ENCODE measurements at places on chromosomes 1 and 21.

- no peak for DNase-seq
These were observed 13.2 kb downstream of the PSMD4 start for GRCh38 chr1:151267760-151268159.

- no peak for DNase-seq
These were observed 2.2 kb downstream of the HES4 start for GRCh38 chr1:997713-997992.

- DNase-seq = no peak
These were observed 1153.5 kb upstream of the TMPRSS15 start for GRCh38 chr21:19557046-19557445.

DNA sequence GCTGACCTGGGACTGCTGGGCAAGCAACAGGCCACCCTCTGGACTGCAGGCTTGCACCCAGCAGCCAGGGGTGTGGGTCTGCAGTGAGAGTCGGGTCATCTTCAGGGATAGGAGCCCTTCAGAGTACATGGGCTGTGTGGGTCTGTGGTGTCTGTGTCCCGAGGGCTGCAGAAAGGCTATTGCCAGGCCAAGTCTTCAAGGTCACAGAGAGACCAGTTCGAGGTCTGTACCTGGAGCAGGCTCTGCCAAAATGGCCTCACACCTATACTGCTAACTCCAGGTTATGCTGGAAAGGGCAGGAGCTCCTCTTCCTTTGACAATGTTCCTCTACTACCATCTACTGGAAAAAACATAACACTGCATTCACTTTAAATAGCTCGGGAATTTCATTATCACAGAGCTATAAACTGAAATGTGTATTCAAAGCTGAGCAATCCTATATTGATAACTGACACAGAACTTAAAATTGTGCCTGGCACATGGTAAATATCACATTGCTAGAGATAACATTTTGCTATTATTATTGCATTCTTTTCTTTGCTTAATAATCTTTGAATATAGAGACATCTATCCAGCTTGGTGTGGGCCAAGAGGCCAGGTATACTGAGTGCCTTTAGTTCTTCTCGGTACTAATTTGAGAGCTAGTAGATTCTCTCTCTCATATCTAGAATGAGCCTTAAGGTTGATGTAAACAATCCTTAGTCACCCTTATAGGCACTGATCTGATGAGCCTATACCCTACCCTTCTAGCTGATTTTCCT, 6.9 kb upstream of the DNAH14 start:
- peak; percentile 60 for DNase-seq

DNA sequence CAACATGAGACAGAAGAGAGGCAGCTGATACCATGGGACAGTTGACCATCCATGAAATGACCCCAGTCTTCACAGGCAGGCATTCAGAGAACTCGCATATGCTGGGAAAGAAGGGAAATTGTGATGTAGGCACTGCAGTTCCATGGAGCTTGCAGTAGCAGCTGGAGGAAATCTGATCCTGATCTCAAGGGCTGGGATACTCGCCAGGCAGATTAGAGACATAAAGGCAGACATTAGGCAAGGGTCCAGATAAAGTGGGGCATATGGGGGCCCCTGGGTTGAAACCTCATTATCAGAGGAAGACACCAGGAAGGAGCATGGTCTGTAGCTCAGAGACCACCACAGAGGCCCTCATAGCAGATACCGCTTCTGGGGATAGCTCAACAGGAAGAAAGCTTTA, 48.7 kb upstream of the TNR start:
- no peak for DNase-seq
